ENCODE measurements at places on chromosomes 13 and 19. TPM values are rescaled to one million over a fixed set of nuclear protein-coding genes. Genes with fewer than 3 reads are reported as not detected.

GRCh38 chr19:1355568-1356507 is 27.9 kb upstream of the NDUFS7 start:
- DNase-seq, result peak; percentile 52

DNA sequence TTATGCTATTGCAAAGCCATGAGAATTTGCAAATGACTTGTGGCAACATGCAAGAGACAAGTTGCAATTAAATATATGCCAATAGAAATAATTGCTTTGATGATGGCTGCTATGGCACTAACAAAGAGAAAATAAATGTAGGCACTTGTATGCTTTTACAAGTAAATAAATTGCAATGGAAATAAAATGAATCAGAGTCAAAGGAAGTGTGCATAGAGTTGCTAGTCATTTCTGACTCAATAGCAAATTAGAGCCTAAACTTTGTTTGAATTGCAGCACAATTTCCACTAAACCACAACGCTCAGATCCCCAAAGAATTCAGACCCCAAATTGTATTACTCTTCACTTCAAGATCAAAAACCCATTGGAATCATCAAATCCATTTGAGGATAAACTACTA is 792.1 kb upstream of the ARGLU1 start:
- DNase-seq, result no peak

DNA sequence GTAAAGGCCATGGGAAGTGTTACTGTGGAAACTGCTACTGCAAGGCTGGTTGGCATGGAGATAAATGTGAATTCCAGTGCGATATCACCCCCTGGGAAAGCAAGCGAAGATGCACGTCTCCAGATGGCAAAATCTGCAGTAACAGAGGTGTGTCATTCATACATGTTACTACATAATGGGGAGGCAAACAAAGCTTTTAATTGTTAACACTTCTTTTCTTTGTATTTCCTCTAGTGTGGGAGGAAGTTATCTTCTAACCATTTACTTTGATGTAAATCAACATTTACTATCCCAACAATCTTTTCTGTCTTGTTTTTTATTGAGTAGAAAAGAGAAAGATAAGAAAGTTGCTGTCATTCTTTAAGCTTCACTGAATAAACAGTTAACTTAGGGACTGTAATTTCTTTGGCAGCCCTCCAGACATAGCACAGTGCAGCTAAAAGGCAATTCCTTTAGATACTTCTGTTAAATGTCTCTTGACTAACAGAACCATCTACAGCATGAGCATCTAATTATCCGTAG is 126.9 kb downstream of the ITGBL1 start:
- DNase-seq, result no peak

The IGFL3 gene
- total RNA-seq, result not detected

DNA sequence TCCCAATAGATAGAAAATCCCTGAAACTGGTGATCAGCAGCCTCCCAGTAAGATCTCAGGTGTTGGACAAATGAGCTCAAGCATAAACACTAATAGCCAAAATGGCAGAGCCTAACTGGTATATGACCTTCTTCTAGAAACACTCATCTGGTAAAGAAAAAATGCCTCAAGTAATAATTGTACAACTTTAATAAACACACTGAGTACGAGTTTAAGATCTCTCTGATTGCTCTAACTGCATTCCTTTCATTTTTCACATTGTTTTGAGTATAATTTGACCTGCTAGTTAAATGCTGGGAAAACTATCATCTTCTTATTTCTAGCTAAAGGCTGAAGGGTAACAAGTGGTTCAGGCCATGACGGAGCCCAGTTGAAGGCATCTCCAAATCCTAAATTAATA is 2009.5 kb upstream of the PCDH20 start:
- DNase-seq, result no peak

- no peak for DNase-seq
These were observed 305.4 kb upstream of the SLITRK1 start for GRCh38 chr13:84187626-84188025.

DNA sequence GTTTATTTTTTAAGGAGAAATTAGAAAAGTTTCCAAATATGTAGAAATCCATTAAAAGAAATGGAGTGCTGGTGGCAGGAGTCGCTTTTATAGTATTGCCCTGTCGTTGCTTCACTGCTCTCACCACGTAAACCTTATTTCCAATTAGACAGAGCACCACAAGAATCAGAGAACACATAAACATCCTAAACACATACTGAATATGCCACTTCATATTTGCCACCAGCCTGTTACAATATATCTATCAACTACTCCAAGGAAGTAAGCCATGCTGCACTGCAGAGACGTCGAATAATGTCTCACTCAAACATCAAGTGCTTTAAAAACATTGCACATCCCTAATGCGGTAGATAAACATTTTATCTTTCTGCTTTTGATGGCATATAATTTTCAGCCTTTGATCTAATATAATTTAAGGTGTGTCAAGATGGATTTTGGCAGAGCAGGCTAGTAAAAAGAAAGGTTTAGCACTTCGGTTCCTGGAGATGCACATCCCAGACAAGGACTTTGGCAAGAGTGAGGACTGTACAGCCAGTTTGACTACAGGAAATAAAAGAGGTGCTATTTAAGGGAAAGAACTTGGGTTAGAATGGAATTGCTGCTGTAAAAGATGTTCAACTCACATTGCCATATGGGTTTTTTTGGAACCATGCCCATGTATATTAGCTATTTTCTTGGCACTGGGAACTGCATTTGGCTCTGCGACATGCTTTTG is 932.3 kb downstream of the EFNB2 start:
- DNase-seq, result no peak

- no peak for DNase-seq
These were observed 33.7 kb downstream of the SHISA2 start for GRCh38 chr13:26017932-26018665.

- DNase-seq, result no peak
These were observed 4.8 kb downstream of the SYNGR4 start for GRCh38 chr19:48368936-48369335.

DNA sequence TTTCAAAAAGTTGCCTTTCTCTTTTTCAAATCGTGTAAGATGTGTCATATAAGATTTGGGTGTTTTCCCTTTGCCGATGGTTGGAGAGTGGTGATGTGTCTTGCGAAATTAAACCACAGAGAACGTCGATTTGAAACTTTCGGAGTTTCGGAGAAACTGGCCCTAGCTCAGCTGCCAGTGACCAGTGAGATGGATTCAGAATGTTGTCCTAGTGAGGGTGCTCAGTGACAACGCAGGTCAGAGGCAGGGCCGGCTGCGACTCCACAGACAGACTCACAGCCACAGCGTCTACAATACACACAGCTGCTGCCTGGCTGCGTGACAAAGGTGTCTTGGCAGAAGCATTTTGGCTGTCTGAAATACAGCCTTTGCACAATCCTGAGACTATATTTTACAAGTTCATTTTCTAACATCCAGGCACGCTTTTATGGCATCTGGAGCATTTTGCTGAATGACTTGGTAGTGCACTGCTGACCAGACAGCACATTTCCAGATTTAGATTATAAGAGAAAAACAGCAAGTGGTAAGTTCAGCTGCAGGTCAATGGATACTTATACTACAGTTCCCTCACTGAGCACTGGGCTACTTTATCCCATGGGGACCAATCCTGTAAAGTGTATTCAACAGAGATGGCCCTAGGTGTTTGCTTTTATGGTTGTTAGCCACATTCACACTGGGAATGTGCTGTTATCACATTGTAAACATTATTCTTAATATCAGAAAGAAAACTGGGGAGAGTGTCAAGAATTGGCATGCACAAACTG is 207.5 kb downstream of the KCNRG start:
- DNase-seq, result peak; percentile 89

- peak; percentile 47 for DNase-seq
These were observed 677 bp downstream of the TGDS start for GRCh38 chr13:94595001-94595949.

The KLF16 gene
- total RNA-seq, result 7.1 TPM

The GJB6 gene
- not detected for total RNA-seq

DNA sequence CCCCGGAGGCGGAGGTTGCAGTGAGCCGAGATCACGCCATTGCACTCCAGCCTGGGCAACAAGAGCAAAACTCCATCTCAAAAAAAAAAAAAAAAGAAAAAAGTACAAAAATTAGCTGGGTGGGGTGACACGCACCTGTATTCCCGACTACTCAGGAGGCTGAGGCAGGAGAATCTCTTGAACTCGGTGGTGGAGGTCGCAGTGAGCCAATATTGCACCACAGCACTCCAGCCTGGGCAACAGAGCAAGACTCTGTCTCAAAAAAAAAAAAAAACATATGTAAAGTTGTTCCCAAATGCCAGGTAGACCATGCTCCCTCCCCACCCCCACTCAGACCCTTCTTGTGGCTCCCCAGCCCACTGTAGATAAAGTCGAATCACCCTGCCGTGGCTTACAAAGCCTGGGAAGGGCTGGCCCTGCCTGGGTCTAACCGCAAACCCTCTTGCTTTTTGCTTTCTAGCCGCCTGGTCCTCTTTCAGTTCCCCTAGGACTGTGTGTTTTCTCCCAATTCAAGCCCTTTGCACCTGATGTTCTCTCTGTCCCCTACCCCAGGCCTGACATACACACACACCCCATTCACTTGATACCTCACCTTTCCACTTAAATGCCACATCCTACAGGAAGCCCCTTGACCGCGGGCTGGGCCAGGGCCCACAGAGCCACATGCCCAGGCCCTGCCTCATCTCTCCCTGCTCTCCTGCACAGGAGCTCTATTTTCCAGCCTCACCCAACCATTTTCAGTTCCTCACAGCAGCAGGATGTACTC is 34.4 kb downstream of the MAP4K1 start:
- no peak for DNase-seq

Measured in right cardiac atrium (tissue), 5 donors.